ELR (cell line): ENCODE measurements at places on chromosomes 3 and 15.

GRCh38 chr3:94179059-94179458, 116.2 kb downstream of the NSUN3 start:
- no peak for DNase-seq

GRCh38 chr3:53122255-53122932, 7.8 kb downstream of the RFT1 start:
- no peak for DNase-seq

DNA sequence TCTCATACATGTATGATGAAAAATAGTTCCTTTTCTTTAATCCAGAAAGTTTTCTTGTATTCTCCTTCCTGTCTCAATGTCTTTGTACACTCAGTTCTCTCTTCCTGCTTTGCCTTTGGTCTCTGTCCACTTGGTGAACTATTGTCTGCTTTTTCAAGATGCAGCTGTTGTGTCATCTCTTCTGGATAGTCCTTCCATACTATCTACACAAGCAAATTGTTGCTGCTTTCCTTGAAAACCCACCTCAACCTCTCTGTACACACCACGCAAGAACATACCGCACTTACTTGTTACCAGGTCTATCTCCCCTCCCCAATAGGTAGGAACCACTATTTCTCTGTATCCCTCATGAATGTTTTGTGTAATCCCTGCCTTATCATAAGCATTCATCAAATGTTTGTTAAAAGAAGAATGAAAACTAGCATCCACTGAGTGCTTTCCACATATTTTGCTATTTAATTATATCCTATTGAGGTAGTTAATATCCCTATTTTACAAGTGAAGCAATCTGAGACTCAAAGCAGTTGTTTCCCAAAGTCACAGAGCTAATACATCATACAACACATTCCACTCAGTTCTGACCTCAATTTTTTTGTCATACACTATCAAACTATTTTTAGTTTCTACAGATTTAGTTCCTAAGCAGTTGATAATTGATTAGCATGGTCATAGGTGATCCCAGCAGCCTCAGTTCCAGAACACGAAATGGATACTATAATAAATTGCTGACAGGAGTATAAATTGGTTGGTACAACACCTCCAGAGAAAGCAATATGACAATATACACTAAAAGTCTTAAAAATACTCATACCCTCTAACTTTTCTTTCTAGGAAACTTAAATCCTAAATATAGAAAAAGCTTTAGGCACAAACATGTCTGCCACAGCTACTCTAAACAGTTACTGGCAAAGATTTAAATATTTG, 19.6 kb downstream of the HACL1 start:
- no peak for DNase-seq

DNA sequence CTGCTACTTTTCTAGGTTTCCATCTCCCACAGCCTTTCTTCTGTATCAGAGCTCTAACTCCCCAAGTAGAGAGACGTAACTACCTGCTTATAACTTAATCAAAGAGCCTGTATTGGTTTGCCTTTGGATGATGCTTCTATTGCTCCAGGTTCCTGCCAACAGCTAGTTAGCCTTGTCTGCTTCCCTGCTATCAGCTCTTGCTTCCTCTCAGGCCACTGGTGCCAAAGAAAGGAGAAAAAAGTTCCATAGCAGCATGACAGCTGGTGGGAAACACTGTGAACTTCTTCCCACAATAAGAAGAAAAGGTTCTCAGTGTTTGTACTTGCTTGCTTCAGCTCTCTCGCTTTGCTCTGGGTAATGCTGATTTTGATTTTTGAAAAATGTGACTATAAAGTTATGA, 206.6 kb downstream of the GBE1 start:
- DNase-seq: no peak

DNA sequence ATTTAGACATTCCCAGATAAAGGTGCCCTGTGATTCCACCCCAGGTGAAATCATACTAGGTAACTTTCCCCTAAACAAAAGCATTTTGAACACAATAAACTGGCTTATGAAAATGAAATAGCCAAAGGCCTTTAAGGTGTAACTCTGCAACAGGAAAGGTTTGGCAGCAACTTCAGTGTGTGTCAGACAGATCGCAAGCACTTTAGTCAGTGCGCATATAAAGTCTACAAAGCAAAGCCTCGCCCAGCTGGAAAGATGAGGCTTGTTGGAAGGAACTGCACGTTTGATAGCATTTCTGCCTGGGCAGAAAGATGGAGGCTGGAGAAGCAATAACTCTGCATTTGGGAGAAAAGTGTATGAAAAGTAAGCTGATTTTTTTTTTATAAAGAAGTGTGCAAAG, 57.9 kb downstream of the PRICKLE2 start:
- no peak for DNase-seq

DNA sequence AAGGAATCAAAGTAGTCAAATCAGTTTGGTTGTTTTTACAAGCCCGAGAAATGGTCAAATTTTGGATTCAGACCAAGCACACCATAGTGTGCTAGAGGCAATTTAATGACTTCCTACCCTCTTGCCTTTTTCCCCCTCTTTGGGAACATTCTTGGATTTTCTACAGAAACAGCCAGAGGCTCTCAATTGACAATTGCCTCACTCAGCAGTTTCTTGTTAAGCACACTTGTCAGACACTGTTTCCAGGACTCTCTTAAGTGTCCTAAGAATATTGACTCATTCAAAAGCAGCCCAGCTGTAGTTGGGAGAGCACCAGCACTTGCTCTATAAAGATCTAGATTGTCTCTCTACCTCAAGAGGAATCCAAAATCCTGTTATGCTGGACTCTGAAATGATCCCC, 1.5 kb upstream of the SLC35G2 start:
- DNase-seq: peak; percentile 49

DNA sequence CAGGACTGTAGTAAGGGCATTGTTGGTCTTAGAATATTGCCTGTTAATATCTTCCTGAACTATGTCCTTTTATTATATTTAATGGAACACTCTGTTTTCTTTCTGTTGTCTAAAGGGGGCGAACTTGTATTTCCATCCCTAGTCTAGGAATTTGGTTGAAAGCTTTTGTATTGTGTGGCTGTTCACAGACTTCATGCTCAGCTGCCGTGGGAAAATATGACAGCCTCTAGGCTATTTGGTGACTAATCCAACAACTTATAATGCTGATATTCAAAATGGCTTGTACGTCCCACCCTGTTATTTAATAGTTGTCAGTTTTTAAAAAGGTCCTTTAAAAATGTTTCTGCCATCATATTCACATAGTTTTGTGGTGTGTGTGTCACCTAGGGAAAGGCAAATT, 202.6 kb downstream of the KLHL25 start:
- DNase-seq: peak; percentile 93

DNA sequence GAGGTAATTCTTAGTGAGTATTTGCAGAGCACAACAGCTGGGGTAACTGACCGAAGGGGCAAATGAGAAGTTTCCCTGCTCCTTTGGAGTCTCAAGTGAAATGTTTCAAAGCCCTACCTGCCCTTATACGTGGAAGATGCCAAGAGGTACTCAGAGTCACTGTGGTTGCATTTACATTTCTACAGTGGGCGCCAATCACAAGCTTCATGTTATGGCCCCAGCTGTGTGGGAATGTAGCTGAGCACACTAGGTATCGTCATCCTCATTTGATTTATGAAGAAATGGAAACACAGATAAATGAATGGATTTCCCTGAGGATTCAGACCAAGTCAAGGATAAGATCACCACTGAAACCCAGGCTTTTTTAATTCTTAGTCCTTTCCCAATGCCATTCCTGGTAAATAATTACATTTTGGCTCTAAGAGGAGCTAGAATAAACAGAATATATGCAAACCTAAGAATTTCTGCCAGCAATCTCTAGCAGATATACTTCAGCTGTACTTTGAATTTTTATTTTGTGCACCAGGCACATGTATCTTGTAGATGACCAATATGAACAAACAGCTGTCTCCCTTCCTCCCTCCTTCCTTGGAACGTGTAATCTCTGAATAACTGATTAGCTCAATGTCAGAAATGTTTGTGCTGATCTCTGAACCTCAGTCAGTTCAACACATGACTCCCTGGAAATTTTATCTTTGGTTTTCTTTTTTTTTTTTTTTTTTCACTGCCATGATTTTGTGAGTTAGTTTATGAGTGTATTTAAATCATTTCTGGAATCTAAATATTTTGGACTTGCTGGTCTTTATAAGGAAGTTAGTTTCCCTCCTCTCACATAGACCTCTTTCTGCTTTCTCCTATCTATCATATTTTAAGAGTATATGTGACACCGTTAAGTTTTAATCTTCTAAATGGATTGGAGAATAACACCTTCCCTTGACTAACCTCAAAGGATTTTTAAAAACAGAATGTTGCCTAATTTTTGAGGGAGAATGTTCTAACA, 69.2 kb downstream of the MAP2K5 start:
- DNase-seq: no peak

GRCh38 chr3:72658466-72659100, 189.7 kb downstream of the SHQ1 start:
- no peak for DNase-seq

DNA sequence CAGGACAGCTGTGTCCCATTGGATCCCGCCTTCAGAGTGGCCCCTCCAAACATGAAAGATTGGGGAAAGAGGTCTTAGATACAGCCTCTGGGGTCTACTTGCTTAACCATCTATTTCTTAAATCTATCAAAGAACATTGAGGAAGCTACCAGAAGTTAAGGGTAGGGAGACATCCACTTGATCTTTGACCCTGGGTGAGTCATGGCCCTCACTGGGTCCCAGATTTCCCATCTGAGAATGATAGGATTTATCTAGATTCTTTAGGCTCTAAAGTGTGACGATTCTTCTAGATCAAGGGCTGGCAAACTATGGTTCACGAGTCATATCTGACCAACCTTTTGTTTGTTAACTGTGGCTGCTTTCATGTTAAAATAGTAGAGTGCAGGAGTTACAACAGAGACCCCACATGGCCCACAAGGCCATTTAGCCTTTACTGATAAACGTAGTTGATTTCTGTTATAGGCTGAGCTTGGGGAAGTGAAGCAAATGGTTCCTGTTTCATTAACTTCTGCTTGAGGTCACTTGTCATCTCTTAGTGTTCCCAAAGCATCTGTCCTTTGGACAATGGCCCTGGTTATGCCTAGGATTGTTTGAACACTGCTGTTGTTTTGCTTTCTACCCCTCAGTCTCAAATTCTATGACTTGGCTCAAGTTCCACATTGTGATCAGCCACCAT, 8.0 kb downstream of the MUC13 start:
- peak; percentile 36 for DNase-seq

DNA sequence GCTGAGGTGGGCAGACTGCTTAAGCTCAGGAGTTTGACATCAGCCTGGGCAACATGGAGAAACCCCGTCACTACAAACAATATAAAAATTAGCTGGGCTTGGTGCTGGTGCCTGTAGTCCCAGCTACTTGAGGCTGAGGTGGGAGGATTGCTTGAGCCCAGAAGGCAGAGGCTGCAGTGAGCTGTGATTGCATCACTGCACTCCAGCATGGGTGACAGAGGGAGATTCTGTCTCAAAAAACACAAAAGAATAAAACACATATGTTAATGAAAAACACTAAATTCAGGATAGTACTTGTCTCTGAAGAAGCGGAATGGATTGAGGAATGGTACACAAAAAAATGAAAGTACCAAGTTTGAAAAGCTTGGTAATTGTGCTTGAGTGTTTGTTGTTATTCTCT, 128.0 kb upstream of the PLXND1 start:
- DNase-seq: no peak

GRCh38 chr3:115698851-115699591, 75.7 kb downstream of the GAP43 start:
- DNase-seq: no peak

- DNase-seq: no peak
Observed at GRCh38 chr3:124113485-124113884, 121.6 kb upstream of the ROPN1 start.

DNA sequence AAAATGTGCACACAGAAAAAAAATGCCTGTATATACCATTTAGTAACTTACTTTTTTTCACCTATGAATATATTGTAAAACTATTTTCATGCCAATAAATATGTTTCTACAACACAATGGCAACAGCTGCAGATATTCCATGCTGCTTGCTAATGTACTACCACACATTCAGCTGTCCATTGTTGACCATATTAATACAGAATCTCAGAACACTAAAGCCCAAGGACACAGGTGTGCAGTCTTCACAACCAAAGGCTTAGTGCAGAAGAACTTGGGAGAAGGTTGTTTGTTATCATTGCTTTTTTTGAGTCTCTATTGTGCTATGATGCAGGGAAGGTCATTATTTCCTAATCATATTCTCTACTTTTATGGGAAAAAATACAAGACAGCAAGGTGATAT, 79.6 kb downstream of the DIPK2A start:
- DNase-seq: no peak

- peak; percentile 37 for DNase-seq
Observed at GRCh38 chr15:51969728-51970127, 1.9 kb downstream of the LEO1 start.

- peak; percentile 27 for DNase-seq
Observed at GRCh38 chr15:49494842-49495241, 71.8 kb downstream of the FGF7 start.

DNA sequence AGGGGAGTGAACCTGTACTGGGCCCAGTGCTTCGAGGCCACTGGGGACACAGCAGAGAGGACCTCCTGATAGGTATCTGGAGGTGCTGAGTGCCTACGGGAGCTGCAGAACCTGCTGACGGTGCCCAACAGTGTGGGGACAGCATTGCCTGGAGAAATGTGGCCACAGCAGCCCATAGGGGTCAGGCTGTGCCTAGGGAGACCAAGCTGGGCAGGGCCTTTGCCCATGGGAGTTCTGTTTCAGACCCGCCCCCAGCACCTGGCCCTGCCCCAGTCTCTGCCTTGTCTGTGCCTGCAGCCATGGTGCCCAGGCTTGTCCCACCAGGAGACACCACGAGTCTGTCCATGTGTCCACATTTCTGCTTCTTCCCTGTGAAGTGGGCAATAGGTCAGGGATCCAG, 15.3 kb upstream of the RPL32 start:
- no peak for DNase-seq

- no peak for DNase-seq
Observed at GRCh38 chr15:82812994-82813393, 3.6 kb downstream of the WHAMM start.

DNA sequence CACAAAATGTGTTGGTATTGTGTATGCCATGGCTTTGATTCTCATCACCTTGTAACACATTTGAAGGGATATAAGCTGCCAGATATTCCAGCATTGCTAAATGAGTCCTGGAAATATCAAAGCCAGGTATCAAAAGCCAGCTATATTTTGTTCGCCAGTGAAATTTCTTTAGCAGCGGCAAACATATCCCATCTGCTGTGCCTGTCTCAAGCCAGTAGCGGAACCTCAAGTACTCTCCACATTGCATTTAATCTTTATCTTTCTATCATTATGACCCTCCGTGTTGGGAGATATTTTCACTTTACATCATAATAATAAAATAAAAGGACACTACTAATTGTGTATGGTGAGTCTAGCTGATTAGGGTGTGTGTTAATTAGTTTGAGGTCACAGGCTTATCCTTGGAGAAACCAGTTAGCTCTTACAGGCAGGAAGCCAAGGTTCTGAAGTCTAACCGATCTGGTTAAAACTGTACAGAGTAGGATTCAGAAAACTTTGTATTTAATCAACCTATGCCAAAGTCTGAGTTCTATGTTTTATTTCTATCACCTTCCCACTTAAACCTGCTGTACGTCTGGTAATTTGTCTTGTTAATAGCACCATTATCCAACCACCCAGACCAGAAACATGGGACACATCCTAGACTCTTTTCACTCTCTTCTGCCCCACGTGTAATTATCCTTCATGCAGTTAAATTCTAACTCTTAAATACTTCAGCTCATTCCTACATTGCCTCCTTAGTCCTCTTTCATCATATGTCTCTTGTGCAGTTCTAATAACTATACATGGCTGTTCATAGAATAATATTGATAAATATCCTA, 14.5 kb downstream of the TIPARP start:
- no peak for DNase-seq

GRCh38 chr15:63244976-63245645, 32.3 kb upstream of the APH1B start:
- no peak for DNase-seq

GRCh38 chr3:196987022-196987421, 18.4 kb upstream of the PIGZ start:
- DNase-seq: no peak
